ENCODE measurements at places on chromosomes 6 and 20.

DNA sequence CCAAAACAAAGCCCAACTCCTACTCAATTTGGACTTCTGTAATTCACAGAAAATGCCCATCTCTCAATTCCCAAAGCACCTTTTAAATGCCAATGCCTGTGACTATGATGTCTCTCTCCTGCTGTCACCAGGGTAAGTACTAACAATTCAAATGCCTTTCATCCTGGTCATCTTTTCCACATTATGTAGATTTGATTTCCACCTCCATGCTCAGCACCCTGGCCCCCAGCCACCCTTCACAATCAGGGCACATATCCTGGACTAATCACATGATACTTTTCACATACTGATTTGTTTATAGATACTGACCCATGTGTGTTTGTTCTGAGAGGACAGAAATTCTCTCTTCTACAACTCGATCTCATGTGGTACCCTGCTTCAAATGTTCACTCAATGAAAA is 236.3 kb downstream of the PTPRK start:
- DNase-seq = no peak

DNA sequence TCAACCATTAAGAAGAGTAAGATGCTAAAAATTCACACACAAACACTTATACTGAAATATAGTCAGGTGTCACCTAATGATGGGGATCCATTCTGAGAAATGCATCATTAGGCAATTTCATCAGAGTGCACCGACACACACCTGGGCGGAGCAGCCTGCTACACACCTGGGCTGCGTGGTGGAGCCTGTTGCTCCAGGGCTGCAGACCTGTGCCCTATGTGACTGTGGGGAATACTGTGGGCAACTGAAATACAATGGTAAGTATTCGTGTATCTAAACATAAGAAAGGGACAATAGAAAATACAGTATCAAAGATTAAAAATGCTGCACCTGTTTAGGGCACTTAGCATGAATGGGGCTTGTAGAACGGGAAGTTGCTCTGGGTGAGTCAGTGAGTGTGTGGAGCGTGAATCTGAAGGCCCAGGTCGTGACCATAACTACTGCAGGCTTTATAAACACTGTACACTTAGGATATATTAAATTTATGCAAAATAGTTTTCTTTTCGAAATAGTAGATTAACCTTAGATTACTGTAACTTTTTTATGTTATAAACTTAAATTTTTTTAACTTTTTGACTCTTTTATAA is 124.4 kb upstream of the AFDN start:
- no peak for DNase-seq

GRCh38 chr20:31819083-31819784 is at the start of gene MYLK2:
Gene MYLK2, plus strand, starts transcription at chr20:31819356. Its CDS starts 225 bp downstream, at chr20:31819581.
- no peak for DNase-seq

DNA sequence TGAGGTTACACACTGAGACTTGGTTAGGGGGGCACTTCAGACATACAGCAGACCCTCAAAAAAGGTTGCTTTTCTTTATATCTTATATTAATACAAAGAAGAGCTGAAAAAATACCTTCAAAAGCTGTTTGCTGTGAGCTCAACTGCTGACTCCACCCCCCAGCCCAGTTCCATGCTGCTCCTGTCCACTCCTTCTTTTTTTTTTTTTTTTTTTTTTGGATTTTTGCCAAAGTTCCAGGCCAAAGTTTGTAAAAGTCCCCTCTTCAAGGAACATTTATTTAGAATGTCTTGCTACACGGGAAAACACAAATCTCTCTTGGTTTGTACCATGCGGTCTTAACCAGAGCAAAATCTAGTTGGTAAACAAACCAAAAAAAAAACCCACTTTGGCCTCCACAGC is 85.3 kb upstream of the AKAP12 start:
- DNase-seq = peak; percentile 89

DNA sequence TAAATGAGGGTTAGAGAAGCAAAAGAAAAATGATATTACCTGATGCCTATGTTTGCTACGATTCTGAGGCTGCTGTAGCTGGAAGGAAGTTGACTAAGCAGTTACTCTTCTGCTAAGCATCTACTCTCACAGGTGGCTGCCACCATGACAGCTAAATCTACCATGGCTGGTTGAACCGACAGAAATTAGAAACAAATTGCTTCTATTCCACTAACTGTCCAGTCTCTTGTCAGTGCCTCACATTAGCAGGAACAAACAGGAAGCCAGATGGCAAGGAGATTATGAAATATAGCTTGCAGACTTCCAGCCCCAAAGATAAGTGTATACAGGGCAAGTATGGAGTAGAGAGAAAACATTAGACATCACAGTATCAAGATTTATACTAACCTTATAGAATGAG is 59.4 kb upstream of the TMEM200A start:
- no peak for DNase-seq

GRCh38 chr6:36033935-36034334 is 6.3 kb downstream of the MAPK14 start:
- no peak for DNase-seq

DNA sequence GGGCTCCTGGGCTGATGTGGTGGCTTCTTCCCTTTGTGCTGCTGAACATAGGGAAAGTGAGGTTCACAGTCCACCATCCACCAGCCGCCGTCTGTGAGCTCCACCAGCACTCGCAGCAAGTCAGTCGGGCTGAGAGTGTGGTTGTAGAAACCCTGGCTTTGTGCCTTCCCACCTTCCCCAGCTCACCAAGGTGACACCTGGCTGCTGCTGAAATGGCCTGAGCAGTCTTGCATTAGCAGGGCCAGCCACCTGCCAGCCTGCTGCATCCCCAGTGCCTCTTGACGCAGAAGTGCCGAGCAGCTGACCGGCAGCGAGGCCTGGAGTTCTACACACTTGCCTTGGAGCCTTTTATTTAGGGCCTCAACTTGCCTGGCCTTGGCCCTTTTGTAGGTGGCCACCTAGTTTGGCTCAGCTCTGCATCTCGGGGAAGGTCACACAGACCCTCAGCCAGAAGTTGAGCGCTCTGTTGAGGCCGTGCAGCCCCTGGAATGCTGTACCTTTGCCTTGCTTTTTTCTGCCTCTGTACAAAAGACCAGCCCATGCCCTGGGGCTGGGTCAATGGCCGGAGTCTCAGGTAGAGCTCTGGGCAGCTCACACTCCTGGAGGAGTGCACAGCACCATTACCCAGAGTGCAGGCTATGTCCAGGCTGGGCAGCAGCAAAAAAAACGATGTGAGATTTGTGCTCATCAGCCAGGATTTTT is 76.5 kb downstream of the PTPN1 start:
- DNase-seq = no peak
